ENCODE measurements at places on chromosomes 2 and 18.

- no peak for DNase-seq
Observed at GRCh38 chr18:23824240-23824639, 135.0 kb downstream of the LAMA3 start.

- DNase-seq: no peak
Observed at GRCh38 chr2:176914371-176914770, 298.2 kb upstream of the HNRNPA3 start.

DNA sequence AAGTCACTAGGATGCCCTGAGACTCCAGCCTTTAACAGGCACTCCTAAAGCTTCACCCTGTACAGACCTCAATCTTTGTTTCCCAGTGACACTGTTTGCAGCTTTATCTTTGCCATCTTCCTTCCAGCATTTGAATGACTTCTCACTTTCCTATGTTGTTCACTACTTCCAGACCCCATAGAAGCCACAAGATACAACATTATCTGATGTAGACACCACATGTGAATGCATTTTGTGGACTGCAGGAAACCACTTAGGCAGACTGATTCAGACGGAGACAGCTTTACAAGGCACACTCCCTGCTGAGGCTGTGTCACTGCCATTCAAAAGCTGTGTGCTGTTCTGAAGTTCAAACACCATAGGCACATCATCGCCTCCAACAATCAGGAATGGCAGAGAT lies 67.3 kb upstream of the SPATS2L start:
- DNase-seq: peak; percentile 3

- DNase-seq: no peak
Observed at GRCh38 chr2:40434731-40435271, 17.1 kb downstream of the SLC8A1 start.

DNA sequence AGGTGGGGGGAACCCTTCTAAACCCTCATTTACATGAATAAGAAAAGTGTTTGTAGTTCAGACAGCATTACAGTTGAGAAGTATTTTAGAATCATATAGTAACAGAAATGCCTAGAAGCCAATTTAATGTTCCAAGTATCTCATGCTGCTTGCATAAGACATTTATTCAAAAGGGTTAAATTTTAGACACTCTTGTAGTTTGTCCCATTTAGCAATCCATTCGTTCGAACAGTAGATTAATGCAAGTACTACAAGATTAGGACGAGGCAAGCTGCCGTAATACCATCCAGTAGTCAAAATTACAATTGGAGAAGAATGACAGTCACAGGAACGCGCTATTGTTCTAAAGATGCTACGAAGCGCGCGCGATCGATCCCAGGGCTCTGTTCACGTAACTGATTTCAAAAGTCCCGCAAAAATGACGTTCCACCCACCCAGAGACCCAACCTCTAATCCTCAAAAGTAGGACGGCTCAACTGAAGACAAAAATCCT lies 1.2 kb downstream of the TMEM237 start:
- DNase-seq: no peak

- no peak for DNase-seq
Observed at GRCh38 chr2:229849073-229849472, 72.7 kb downstream of the TRIP12 start.

DNA sequence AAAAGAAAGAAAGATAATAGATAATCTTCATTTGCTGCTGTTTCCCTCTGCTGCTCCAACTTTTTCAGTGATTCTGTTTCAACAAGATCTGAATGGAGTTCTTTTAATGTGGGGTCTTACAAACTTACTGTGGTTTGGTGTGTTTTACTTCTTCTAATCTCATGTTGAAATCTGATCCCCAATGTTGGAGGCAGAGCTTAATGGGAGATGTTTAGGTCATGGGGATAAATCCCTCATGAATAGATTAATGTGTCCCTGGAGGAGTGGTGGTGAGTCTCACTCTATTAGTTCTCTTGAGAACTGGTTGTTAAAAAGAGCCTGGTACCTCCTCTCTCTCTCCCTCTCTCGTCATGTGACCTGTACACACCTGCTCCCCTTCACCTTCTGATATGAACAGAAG lies 442.4 kb downstream of the EPHA4 start:
- DNase-seq: no peak

- DNase-seq: no peak
Observed at GRCh38 chr2:83933749-83934148, 525.3 kb downstream of the SUCLG1 start.

GRCh38 chr2:225400060-225400511 lies 576 bp downstream of the NYAP2 start:
- no peak for DNase-seq

- DNase-seq: no peak
Observed at GRCh38 chr18:36379435-36379984, 82.0 kb downstream of the FHOD3 start.

GRCh38 chr2:16050261-16050907 lies 110.0 kb downstream of the MYCN start:
- DNase-seq: no peak

- no peak for DNase-seq
Observed at GRCh38 chr2:9820020-9820973, 23.0 kb upstream of the TAF1B start.

DNA sequence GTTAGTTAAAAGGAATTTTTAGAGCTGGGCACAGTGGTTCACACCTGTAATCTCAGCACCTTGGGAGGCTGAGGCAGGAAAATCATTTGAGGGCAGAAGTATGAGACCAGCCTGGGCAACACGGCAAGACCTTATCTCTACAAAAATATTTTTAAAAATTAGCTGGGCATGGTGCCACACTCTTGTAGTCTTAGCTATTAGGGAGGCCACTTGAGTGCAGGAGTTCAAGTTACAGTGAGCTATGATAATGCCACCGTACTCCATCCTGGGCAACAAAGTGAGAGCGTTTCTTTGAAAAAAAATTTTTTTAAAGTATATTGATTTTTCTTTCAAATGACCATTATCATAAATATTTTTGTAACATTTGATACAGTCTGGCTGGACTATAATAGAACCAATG lies 93.6 kb upstream of the FAM117B start:
- no peak for DNase-seq
